Stimulated activated CD4-positive, alpha-beta T cell treated with anti-CD3 and anti-CD28 coated beads, Interleukin-1b, Interleukin-23, amount 100 ng/mL, for 1 hour (primary cell): ENCODE measurements at places on chromosomes 7 and 10.

DNA sequence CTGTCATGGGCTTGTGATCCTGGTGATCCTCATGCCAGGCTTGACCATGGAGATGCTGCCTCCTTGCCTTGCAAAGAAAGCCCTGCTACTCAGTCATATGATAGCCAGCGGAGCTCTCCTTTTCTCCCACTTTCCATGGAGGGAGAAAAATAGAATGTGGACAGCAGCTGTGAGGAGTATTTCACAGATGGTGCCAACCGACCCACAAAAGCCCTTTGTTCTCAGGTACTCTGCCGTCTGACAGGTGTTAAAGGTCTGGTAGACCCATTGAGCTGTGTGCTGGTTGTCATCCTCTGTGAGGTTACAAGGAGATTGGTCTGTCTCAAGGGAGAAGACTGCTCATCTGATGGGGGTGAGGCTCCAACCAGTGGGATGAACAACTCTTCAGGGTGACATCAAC is 29.5 kb upstream of the COBL start:
- DNase-seq, result no peak

DNA sequence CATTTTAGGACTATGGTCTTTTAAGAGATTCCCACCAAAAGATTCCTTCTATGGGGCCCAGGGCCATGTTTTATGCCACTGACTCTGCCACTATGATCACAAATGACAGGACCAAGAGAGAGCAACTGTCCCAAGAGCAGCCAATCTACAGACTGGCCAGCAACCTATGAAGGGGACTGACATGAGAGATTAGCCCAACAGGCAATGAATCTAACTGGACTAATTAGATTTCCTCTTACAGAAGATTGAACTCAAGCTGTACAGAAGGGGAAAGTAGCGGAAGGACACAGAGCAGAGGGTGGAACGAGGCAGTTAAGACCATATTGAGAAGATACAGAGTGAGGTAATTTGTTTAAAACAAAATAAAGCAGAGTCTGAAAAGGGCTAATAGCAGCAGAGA is 25.8 kb downstream of the ZNF800 start:
- no peak for DNase-seq

DNA sequence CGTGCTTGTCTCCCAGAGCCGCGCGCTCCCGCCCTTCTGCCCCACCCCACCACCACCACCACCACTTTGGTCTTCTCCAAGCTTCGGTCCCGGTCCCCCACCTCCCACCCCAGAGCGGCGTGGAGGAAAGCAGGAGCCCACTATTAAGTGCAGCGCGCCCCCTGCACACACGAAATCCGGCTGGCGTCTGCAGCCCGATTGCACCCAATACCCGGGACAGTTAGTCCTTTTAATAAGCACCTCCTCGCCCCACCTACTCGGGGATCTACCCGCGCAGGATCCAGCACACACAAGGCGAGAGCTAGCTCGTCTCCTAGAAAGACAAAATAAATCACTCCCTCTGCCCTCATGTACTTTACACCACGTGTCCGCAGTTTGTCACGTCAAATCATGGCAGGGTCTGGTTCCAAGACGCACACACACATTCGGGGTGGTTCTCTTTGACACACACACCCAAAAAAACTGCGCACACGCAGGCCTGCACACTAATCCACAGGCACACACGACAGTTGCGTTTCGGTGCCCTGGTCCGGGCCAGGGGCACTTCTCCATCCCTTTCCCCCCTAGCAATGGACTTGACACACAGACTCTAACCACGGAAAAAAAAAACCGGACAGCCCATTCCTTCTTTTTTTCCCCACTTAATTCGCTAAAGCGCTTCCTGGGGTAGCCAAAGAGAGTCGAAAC is 1.6 kb downstream of the SFMBT2 start:
- no peak for DNase-seq

DNA sequence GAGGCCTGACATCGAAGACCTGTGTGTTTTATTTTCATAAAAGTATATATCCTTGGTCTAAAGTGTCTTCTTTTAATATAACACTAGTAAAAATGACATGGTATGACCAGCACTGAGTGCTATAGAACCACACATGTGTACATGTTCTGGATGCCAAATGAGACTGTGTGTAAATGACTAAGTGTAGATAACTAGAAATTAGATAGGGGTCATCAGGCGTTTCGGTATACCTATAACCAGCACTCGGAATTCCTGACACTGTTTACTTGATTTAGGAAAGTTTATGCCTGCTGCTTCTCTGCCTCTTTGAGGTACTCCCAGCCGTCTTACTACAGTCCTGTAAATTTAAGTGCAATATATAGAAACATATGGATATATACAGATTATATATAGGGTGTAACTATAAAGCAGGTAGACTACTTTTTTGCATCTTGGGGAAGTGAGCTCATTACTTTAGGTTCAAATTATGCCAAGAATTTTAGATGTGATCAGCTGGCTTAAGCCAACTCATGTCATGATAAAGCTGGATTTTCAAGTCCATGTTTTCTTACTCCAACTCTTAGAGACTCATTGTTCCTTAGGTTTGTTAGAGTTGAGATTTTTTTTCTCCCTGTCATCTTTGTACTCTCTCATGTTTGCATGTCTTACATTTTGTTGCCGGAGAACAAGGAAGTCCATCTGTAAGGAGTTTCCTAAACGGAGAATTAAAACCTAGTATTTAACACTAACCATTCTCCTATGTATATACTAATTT is 62.9 kb downstream of the KLHDC10 start:
- DNase-seq, result no peak

GRCh38 chr10:131183546-131184045 is 127.9 kb downstream of the TCERG1L start:
- DNase-seq, result no peak

- no peak for DNase-seq
These were observed 258.8 kb upstream of the CDC14C start for GRCh38 chr7:48665353-48666135.

- DNase-seq, result no peak
These were observed 75.9 kb downstream of the BMPER start for GRCh38 chr7:33981226-33981625.

DNA sequence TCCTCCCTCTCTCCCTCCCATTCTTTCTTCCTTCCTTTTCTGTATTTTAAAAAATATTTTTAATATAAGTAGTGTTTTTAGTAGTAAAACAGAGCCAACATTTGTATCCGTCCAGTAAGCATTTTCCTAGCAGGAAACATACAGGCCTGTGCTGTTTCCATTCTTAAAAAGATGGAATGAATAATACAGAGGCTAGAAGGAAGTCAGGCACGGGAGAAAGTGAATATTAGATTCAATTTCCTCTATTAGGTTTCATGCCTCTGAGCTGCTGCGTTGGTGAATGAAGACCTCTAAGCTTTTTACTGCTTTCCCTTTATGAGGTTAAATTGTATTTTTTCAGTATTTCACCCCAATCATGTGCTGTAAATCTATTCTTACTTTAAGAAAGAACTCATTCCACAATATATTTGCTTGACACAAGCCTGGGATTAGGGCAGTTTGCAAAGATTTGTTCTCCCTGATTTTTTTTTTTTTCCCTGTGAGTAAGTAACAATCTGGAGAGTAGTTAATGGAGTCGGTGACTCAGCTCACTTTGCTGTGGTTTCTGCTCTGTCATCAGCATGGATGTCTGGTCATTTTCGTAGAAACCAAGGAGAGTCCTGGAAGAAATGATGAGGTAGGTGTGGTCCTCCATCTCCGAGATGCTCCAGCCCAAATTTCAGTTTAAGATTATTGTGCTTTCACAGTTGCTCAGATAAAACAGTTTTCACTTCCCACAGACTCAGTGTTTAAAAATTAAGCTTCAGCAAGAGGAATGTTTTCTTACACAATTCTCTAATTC is 76.1 kb upstream of the PITRM1 start:
- no peak for DNase-seq

DNA sequence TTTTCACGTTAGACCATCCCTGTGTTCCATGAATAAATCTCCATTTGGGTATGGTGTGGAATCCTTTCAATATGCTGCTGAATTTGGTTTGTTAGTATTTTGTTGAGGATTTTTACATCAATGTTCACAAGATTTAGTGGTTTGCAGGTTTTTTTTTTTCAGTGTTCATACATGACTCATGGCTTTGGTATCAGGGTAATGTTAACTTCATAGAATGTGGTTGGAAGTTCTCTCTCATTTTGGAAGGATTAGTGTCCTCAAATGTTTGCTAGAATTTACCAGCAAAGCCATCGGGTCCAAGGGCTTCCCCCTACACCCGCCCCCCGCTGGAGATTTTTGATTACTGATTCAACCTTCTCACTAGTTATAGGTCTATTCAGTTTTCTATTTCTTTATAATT is 398.0 kb downstream of the NXPH1 start:
- no peak for DNase-seq
